ENCODE measurements at places on chromosomes 5 and 9.

GRCh38 chr5:21931116-21931515 lies 922.0 kb downstream of the CDH12 start:
- no peaks in the 10 kb centered on the region for H3K4me1 ChIP-seq
- no peak overlapping the region for H3K4me3 ChIP-seq
- no peak for DNase-seq
- no peaks in the 10 kb centered on the region for H3K27me3 ChIP-seq

DNA sequence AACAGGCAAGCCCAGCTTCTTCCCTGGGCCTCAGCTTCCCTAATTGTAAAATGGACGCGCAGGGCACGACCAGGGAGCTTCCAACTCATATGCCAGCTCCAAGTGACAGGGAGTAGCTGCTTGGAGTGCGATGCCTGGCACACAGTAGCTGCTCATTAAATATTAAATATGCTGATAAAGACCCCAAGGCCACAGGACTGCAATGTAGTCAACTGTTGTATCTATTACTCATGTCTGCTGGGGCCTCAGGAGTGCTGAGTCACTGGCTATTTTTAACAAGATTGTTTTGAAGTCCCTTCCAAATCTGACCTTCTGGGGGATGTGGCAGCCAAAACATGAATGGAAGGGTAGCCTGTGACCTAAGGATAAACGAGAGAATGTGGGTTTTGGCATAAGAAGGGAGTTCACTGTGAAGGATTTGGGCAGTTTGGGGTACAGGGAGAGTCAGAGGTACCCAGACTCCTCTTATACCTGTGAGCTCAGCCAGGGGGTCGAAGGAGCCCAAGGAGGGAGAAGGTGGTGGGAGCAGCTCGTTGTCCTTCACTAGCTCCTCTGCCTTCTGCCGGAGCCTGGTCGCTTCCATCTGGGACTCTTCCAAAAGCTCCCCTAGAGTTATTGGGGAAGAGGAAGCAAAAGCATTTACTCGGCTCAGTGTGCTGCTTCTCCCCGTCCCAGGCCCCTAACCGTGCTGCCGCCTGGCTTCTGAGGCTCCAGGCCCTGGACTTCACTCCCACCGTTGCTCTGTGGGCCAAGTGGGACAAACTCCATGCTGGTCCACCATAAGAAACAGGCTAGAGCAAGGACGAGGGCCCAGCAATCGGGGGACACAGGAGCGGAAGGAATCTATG lies 17.5 kb downstream of the TNIP1 start:
- no peaks in the 10 kb centered on the region for H3K27me3 ChIP-seq
- H3K27ac ChIP-seq, result peak overlapping the region; percentile 75
- peaks cover 55% of the 10 kb centered on the region for H3K4me1 ChIP-seq
- H3K36me3 ChIP-seq, result peaks cover 17% of the 10 kb centered on the region
- no peak overlapping the region for H3K4me3 ChIP-seq

DNA sequence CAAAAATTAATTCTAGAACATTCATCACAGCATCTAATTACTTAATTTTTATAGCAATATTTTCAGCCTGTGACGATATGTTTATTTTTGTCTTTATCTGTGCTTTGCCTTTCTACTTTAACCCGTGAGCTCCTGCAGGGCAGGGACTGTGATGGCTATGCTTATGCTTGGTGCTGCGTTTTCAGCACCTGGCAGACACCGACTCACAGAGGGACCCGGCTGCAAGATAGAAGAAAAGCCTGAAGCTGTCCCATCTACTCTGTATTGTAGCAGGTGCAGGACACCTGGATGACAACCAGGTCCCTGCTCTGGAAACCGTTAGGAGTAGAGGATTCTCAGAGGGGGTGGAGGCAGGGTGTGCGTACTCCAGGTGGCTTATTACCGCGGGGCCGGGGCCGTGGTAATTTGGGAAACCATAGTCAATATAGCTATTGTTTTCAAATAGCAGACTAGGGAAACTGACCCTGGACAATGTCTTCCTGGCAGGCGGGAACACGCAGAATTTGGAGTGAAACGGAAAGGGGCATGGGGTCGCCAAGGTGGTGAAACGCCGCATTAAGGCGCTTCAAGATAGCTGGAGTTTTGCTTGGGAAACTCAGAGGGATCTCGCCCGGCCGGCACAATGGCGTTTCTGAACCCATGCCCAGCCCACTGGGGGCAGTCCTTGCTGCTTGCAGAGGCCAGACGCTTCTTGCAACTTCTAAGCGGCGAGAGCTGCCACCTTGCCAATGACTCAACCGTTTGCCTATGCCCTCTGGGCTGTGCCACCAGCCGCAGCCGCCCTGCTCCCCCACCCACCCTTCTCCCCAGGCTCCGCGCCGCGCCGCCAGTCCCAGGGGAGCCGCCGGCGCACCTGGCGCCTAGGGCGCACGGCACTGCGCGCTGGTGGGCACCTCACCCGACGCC lies 140.1 kb upstream of the PALM2AKAP2 start:
- peaks cover 9% of the 10 kb centered on the region for H3K4me1 ChIP-seq
- H3K27ac ChIP-seq, result no peak overlapping the region
- no peaks in the 10 kb centered on the region for H3K27me3 ChIP-seq
- no peaks in the 10 kb centered on the region for H3K36me3 ChIP-seq

DNA sequence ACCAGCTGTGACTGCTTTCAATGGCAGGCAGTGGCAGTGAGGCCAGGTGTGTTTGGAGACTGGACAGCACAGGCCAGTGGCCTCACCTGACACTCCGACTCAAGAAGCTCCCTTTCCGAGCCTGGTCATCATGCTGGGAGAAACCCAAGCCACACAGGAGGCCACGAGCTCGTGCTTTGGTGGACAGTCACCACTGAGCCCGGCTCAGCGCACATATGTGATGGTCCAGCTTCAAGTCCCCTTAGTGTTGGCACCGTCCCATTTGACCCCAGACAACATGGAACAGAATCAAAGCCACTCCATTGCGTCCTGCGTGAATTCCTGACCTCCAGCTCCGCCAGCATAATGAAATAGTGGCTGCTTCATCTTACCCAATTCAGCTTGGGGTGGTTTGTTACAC lies 64.0 kb upstream of the PPP1R26 start:
- no peaks in the 10 kb centered on the region for H3K27me3 ChIP-seq
- no peak for DNase-seq
- peaks cover 5% of the 10 kb centered on the region for H3K4me1 ChIP-seq
- H3K36me3 ChIP-seq, result no peaks in the 10 kb centered on the region
- no peak overlapping the region for H3K4me3 ChIP-seq

GRCh38 chr9:97359147-97359546 lies 51.7 kb downstream of the CCDC180 start:
- H3K36me3 ChIP-seq, result no peaks in the 10 kb centered on the region
- no peak for DNase-seq
- no peak overlapping the region for H3K27ac ChIP-seq

DNA sequence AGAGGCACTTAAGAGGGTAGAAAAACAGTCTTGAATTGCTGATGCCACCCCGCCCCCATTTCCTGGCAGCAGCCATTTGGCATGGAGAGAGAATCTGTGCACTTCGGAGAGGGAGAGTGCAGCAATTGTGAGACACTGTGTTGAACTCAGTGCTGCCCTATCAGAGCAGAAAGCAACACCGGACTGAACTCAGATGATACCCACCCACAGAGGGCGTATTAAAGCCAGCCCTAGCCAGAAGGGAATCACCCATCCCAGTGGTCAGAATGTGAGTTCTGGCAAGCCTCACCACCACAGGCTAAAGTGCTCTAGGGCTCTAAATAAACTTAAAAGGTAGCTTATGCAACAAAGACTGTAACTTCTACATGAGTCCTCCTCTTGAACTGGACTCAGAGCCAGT lies 88.4 kb upstream of the RGS7BP start:
- no peak overlapping the region for H3K4me3 ChIP-seq
- H3K36me3 ChIP-seq, result no peaks in the 10 kb centered on the region
- no peaks in the 10 kb centered on the region for H3K4me1 ChIP-seq
- no peak overlapping the region for H3K27ac ChIP-seq
